ENCODE measurements at places on chromosomes 5 and 9. TPM values are rescaled to one million over a fixed set of nuclear protein-coding genes. Genes with fewer than 3 reads are reported as not detected.

SOX30 gene
- 0.24 TPM for polyA plus RNA-seq

PCAT7 gene
- 1.00 TPM for polyA plus RNA-seq

DNA sequence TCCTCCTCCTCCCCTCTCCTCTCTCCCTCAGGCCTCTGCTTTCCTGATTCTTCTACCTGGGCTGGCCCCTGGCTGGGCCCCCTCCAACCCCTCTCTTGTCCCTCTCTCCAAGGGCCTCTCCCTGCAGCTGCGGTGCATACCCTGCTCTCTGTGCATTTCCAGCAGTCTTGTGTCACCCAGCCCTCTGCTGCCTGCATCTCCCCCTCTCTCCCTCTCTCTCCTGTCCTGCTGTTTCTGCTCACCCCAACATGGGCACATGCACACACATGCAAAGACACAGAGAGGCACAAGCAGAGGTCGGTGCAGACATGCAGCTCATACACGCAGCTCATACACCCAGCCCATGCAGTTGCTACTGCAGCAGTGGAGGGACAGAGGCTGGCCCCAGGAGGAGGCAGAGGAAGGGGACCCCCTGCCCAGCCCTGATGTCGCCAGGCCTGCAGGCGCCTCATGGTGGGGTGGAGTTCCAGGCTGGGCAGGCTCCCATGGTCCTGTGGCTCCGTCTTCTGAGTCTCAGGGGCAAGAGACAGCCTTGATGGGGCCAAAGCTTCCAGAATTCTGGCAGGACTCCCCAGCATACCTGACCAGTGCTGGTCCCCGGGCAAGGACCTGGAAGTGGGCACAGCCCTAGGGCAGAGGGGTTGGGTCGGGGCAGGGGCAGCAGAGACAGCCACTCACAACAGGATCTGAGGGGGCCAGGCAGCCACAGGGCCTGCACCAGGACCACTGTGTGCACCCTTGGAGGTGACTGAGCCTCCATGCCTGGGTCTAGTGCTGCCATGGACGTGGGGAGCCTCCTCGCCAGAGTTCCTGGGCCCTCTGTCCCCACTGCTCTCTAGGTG is 216.9 kb downstream of the C9orf50 start:
- DNase-seq = no peak

- DNase-seq = no peak
Observed at GRCh38 chr5:21685522-21685921, 1167.6 kb downstream of the CDH12 start.

DNA sequence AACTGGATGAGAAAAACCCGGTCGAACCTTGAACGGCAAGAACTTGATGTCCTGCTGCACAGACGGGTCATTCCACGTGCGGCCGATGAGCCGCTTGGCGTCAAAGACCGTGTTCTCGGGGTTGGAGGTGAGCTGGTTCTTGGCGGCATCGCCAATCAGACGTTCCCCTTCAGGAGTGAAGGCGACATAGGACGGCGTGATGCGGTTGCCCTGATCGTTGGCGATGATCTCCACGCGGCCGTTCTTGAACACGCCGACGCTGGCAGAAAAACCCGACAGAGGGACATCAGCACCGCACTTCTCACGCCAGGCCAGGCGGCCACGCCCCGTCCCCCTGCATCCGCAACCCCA is 519 bp downstream of the HSPA5 start:
- DNase-seq = no peak

ECM2 gene
- 62.1 TPM for polyA plus RNA-seq

DNAJC25 gene
- 14.0 TPM for polyA plus RNA-seq

GRCh38 chr5:159033351-159033657 is 66.4 kb downstream of the EBF1 start:
- no peak for DNase-seq

PFN3 gene
- polyA plus RNA-seq = not detected

GRCh38 chr5:107514305-107514704 is 156.4 kb downstream of the EFNA5 start:
- DNase-seq = no peak

GRCh38 chr9:112007575-112008240 is 111.1 kb downstream of the UGCG start:
- DNase-seq = no peak

DNA sequence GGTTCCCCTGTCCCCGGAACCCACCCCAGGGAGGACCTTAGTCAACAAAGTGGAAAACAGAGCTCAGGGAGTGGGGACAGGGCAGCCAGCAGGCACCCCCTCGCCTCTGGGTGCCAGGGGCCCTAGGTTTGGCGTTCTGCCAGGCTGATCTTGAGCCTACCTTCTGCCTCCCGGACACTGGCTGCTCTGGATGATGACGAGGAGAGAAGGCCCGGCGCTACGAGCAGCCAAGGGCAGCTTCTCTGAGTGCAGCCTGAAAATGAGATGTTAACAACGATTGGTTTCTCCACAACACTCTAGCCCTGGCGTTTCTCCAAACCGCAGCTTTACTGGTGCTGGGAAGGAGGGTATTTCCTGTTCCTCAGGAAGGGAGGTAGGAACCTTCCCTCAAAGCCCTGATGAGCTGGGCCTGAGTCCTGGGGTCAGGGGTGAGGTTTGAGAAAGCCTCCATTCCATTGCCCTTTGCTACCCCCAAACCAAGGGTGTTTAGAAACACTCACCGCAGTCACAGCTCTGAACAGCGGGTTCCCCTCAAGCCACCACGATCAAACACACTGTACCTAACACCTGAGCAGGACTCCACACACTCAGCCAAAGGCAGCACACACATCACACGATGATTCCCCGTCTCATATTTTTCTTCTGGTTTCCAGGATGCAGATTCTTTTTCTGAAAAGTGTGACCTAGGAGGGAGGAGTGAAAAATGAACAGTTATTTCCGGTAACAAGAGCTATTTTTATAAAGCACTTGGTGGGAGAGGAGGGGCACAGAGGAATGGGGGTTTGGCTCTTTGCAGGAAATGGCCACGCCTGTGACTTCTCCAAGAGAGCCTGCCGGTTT is at the start of gene STING1:
STING1 (minus strand) TSS at position 709 of the 840 bp plus-strand sequence. CDS start 1,054 bp downstream, outside the sequence.
- DNase-seq = peak; percentile 87

DNA sequence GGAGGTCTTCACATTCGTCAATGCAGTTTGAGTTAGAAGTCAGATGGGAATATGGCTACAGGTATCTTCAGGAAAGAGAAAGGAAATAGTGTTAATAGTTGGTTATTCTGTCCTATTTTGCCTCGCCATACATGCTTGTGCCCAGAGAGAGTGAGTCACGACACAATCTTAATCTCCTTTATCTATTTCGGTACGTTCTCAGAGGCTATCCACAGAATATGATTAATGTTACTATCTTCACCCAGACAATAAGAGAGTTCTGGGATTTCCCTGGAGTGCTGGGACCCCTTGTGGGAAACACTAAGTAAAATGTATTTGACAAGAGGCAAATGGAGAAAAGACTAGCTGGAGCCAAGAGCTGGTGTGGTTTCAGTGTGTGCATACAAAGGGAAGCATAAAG is 25.5 kb downstream of the MINAR2 start:
- DNase-seq = no peak

DNA sequence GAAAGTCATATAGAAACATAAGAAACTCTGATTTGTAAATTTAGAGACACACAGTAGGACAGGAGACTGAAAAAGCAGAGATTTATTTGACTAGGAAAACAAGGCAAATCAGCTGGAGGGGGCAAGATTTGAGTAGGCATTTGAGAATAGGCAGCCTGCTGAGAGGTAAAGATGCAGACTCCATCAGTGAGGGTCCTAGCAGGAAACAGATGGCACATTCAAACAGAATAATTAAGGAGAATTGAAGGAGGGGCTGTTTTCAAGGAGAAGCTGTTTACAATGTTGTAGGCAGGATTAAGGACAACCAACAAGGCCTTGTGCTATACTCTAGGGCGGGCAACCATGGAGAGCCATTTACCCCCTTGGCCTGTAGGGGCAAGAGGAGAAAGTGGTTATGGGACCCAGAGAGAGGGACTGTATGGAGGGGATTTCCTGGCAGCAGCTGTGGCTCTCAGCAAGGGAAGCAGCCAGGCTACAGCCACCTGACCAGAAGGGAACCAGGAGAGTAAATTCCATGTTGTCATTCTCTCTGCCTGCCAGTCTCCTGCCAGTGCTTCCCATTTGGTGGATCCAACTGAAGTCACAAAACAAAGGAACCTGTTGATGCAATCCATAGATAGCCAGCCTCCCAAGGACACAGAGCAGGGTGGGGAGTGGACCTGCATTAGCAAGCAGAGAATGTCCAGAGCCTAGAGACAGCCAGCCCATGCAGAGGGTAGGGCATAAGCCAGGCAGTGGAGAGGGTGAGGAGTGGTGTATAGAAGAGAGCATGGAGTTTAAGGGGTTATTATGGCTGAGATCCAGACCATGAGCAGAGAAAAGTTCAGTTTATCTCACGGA is 38.2 kb downstream of the PAPPA start:
- no peak for DNase-seq

DNA sequence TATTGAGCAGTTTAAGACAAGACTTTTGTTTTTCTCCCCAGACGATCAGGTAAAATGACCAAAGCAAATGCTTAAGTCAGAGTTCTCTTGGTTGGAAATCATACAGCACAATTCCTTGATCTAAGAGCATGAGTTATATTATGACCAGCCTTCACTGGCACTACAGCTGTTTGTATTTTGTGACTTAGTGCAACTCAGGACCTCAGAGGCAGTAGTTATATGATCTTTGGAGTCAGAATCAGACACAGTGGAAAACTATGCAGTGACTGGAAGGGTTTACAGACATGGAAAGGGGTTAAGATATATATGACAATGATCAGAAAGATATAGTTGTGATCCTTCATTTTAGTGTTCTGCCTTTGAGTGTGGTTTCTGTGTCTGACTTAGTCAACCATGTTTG is 24.3 kb downstream of the RAD23B start:
- no peak for DNase-seq

DNA sequence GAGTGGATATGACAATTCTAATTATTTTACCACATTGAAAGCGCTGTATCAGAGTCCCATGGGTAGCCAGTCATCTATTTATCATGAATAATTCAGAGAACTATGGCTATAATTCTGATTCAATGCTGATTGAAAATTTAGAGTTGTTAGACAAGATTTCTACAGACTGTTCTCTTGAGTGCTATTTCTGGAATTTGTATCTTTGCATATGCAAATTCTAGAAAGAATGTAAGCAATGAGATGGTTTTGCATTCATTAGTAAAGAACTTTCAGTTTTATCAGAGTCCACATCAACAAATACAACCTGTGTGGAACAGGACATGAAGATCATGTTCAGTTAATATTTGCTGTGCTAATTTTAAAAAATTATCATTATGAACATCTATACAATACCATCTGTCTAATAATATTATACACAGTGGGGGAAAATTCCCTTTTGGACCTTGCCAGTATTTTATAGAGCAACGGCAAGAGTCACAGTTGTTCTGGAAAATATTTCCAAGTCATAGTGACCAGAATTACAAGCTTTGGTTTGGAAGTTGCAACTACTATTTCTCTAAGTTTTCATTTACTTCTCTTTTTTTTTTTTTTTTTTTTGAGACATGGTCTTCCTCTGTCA is 372.7 kb upstream of the PTGER4 start:
- DNase-seq = no peak

DNA sequence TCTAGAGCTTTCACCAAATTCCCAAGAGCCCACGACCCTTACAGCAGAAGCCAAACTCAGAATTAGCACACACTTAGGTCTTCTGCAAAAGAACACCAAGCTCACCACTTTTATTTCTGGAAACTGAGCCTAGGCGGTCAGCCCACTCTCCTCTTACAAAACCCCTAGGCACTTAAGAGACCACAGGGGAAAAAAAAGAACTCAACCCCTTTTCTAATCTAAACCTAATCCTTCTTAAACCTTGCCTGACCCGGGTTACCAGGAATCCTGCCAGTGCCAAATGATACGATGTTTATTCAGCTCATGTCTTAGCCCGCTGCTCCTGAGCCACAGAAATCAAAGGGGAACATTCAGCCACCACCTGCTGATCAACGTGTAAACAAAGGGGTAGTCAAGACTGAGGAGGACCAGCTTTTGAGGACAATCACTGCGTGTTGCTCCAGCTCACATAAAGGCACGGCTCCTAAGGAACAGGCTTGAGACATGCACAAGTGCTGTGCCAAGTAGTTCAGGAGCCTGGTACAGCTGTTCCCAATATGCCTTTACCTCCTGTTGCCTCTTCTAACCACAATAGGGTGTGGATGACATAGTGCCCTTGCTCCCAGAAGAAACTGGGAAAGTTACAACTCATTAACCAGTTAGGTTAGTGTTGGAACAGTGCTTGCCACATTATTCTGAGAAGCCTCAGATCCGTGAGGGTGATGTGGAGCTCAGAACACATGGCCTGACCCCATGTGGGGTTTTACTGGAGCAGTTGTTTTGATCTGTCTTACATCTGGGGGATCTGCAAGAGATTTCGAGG is 49.3 kb downstream of the ZFAND5 start:
- peak; percentile 47 for DNase-seq

DNA sequence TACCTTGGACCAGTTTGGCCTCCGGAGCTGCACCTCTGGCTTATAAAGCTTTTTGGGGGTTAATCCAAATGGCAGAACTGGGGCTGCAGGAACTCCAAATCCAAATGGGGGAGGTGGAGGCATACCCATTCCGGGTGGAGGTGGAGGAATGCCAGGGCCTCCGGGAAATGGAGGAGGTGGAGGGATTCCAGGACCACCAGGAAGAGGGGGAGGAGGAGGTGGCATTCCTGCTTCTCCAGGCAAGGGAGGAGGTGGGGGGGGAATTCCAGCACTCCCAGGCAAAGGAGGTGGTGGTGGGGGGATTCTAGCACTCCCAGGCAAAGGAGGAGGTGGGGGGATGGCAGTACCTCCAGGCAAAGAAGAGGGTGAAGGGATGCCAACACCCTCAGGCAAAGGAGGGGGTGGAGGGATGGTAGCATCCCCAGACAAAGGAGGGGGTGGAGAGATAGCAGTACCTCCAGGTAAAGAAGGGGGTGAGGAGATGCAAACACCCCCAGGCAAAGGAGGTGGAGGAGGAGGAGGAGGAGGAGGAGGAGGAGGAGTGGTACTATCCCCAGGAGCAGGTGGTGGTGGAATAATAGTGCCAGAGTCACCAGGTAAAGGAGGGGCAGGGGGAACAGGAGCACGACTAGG is 45.2 kb downstream of the DIAPH1 start:
- no peak for DNase-seq

SPOCK1 gene
- polyA plus RNA-seq = 0.97 TPM

ARID3C gene
- 0.27 TPM for polyA plus RNA-seq

GRCh38 chr5:80128141-80128540 is 93.0 kb downstream of the THBS4 start:
- DNase-seq = no peak

DNA sequence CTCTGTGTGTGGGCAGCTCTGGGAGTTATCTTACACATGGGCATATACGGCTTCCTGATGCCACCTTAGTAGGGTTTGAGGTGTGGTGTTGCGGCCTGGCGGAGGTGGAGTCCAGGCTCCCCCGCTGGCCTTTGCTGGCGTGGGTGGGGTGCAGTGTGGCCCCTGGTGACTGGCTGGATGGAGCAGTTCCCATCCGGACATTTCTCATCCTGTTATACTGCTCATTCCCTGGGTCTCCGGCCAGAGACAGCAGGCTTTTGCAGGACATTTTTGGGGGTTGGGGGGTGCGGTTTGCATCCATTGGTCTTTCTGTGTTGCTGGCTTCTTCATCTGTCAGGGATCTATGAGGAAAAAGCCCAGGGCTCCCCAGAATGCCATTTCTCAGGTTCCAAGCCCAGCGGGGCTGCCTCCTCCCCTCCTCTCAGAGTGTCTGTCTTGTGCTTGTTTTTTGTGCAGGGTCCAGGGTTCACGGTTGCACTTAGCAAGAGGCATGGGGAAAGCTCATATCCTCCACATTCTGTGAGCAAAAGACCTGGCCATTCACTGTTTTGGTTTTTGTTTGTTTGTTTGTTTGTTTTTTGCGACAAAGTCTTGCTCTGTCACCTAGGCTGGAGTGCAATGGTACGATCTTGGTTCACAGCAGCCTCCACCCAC is 22.3 kb downstream of the NDUFS6 start:
- no peak for DNase-seq

- DNase-seq = no peak
Observed at GRCh38 chr5:181039471-181039870, 595 bp upstream of the BTNL9 start.

IFNA13 gene
- polyA plus RNA-seq = 0.28 TPM

GRCh38 chr5:121489972-121490371 is 361.7 kb upstream of the FTMT start:
- no peak for DNase-seq
